Placental pericyte (primary cell): ENCODE measurements at places on chromosomes 11 and 22. TPM values are rescaled to one million over a fixed set of nuclear protein-coding genes. Genes with fewer than 3 reads are reported as not detected.

SERHL2 gene
- 1.0 and 1.8 TPM in 2 replicates for total RNA-seq

USP2 gene
- total RNA-seq: not detected in 2 replicates

PNPLA3 gene
- total RNA-seq: 5.9 and 12.0 TPM in 2 replicates

CASP1 gene
- 25.3 and 32.0 TPM in 2 replicates for total RNA-seq

SULT4A1 gene
- total RNA-seq: not detected in 2 replicates

DNAJB7 gene
- not detected in 2 replicates for total RNA-seq

ADAMTS8 gene
- total RNA-seq: under 0.01 TPM in 1 of 2 replicates, not detected in the other

TPBGL gene
- total RNA-seq: 0.14 TPM in 1 of 2 replicates, not detected in the other

MUC5AC gene
- not detected in 2 replicates for total RNA-seq

MYRF gene
- 6.4 and 39.2 TPM in 2 replicates for total RNA-seq
